ENCODE measurements at places on chromosomes 6 and 20.

- DNase-seq = no peak
These were observed 98.1 kb upstream of the MLN start for GRCh38 chr6:33901822-33902456.

GRCh38 chr6:33914645-33915044 is 110.8 kb upstream of the MLN start:
- DNase-seq = peak; percentile 54

DNA sequence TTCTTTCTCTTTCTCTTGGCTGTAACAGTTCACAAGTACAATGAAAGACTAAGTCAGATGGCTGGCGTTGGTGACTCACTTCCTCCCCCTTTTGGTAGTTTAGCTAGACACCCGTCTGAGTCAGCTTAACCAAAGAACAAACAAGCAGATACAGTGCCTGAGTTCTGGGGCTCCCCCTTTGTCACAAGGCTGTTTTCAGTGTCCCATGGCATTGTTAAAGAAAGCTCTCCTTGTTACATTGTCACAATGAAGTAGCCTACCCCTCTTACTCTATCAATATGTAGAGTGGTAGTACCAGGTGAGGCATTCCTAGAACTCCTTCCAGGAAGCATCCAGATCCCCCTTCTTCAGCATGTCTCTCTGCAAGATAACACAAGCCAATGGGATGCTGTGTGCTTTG is 38.6 kb downstream of the KIAA0408 start:
- DNase-seq = peak; percentile 88

DNA sequence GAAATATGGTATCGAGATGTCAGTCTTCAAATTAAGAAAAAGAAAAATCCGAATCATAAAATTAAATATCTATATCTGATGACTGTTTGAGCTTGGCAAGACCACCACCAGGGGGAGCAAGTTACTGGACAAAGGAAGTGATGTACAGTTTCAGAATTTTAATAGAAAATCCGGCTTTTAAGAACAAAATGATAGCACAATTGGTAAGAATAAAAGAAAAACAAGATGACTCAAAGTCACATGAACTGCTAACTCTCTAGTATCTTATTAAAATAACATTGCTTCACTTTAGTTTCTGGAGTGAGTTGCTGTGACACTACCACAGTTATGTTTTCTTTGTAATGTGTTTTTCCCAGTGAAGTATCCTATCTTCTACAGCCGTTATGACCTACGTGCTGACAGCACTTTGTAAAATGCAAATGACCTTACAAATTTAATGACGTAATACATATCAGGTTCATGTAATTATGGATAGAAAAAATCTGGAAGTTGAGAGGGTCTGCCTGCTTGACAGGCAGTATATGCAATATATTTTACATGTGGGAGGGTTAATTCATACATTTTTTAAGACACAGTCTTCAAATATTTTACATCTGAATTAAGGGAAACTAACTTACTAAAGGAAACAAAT is 405.3 kb upstream of the HS3ST5 start:
- DNase-seq = no peak

- DNase-seq = no peak
These were observed 10.2 kb downstream of the FOXC1 start for GRCh38 chr6:1619673-1620503.

- no peak for DNase-seq
These were observed 15.7 kb downstream of the ATG5 start for GRCh38 chr6:106309766-106310373.

- DNase-seq = no peak
These were observed 259.9 kb upstream of the SASH1 start for GRCh38 chr6:148082696-148083095.

DNA sequence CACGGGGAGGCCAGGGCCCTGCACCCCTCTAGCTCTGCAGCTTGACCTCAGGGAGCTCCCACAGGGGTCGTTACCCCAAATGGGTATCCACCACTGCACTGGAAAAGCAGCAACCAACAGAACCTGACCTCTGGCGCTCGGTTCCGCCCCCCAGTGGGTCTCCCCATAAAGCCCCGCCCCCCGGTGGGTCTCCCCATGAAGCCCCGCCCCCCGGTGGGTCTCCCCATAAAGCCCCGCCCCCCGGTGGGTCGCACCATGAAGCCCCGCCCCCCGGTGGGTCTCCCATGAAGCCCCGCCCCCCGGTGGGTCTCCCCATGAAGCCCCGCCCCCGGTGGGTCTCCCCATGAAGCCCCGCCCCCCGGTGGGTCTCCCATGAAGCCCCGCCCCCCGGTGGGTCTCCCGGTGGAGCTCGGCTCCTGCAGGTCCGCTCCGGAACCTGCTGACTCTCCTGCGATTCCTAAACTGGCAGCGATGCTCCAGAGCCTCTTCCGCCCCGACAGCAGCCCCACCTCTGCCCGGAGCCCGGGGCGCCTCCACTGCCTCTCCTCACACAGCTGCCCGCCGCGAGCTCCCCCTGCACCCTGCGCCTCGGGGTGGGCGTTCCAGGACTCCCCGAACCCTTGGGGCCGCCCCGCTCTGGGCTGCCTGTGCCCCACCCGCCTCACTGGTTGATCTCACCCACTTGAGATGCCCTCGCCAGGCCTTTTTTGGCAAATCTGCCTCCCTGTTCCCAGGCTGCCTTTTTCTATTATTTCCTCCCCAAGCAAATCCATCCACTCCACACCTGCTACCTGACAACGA is 12.1 kb downstream of the SLC2A4RG start:
- DNase-seq = no peak

DNA sequence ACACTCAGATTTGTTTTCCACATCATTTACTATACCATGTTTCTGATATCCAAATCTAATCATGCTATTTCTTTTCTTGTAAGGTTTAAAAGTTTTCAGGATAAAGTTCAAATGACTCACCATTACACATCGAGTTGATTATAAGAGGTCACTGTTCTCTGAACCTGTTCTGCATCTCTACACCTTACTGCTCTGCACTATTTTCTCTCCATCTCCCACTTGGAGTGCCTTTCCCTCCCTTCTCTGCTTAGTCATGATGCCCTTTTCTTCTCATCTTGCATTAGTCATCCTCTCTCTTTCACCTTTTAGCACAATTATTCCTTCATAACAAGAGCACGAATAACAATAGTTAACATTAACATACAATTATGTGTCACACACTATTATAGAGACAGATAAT is 37.5 kb upstream of the FUT9 start:
- no peak for DNase-seq

GRCh38 chr20:47041396-47041899 is 146.8 kb downstream of the EYA2 start:
- DNase-seq = no peak

DNA sequence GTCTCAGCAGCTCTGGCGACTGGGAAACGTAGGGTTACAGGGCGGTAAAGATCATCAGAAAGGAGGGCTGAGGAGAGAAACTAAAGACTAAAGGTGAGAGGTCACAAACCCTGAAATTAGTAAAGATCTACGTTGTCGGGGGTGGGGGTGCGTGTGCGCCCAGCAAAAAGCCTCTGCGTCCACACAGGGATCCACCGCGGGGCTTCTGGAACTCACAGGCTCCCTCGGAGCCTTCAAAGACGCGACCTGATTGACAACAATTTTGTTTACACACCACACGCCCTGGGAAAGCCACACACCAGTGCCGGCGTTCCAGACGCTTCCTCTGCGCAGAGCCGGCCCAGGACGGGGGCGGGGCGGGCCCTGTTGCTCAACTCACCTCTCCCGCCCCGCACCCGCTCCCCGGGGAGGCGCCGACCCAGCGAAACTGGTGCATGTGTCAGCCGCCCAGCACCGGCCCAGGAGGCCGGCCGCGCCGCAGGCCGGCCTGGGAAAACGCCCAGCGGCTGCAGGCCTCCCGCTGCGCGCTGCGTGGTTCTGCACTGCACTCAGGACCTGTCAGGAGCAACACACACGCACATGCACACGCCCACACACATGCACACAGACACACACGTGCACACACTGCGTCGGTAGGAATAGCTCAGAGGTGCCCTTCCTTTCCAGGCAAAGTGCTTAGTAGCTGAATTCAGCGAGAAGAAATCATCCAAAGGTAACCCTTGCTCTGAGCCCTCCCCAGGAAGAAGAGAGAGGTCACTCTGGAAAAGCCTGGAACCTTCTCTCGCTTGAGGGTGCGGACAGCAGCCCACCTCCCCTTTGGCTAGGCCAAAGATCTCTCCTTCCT is 57.2 kb upstream of the ARID1B start:
- peak; percentile 68 for DNase-seq

GRCh38 chr6:133166766-133167165 is 74.4 kb upstream of the EYA4 start:
- no peak for DNase-seq

DNA sequence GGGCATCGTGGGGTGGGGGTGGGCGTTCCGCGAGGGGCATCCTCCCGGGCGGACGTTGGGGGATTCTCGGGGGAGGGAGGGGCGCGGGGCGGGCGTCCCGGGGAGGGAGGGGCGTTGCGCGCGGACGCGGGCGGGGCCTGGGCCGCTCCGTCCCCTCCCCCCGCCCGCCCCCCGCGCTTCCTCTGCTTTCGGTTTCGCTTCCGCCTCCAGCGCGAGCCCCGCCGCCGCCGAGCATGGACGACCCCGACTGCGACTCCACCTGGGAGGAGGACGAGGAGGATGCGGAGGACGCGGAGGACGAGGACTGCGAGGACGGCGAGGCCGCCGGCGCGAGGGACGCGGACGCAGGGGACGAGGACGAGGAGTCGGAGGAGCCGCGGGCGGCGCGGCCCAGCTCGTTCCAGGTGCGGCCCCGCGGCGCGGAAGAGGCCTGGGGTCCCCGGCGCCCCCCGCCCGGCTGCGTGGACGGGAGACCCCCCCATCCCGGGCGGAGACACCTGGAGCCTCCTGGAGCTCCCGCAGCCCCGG is at the start of gene OGFR:
TSS of gene OGFR (plus strand) at position 209 of the 528 bp plus-strand sequence. CDS start at position 234, 25 bp downstream.
- peak; percentile 71 for DNase-seq

DNA sequence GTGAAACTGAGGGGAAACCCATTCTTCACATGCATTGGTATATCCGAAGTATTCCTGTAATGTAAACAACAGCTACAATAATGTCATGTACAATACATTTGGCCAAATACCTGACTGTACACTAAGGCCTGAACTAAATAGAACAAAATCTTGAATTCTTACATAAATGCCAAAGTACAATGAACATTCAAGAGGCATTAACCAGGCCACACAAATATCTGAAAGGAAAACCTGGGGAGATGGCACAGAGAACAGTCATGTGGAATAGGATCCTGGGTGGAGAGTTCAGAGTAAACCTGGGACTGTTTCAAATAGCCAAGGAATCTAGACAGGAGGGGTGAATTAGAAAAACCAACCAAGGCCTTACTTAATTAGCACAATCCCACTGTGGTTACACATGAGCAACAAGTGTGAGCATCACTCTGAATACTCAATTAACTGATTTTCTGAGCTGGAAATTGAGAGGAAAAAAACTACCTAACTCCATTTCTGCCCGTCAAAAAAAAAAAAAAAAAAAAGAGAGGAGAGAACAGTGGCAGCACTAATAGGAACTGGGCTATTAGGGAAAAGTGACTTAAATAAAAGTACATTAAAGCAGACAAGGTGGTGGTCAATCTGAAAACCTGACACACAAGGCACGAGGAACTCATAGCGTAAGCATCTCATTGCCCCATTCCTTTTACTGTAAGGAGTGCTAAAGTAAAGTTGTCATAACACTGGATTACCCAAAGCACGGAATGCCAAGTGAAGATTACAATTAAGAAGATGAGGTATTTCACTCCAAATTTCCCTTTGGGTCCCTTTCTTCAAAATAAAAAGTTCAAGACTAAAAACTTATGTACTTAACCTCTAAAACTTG is 10.9 kb downstream of the SNX5 start:
- DNase-seq = no peak

GRCh38 chr6:148513145-148514071 is 170.8 kb downstream of the SASH1 start:
- no peak for DNase-seq

DNA sequence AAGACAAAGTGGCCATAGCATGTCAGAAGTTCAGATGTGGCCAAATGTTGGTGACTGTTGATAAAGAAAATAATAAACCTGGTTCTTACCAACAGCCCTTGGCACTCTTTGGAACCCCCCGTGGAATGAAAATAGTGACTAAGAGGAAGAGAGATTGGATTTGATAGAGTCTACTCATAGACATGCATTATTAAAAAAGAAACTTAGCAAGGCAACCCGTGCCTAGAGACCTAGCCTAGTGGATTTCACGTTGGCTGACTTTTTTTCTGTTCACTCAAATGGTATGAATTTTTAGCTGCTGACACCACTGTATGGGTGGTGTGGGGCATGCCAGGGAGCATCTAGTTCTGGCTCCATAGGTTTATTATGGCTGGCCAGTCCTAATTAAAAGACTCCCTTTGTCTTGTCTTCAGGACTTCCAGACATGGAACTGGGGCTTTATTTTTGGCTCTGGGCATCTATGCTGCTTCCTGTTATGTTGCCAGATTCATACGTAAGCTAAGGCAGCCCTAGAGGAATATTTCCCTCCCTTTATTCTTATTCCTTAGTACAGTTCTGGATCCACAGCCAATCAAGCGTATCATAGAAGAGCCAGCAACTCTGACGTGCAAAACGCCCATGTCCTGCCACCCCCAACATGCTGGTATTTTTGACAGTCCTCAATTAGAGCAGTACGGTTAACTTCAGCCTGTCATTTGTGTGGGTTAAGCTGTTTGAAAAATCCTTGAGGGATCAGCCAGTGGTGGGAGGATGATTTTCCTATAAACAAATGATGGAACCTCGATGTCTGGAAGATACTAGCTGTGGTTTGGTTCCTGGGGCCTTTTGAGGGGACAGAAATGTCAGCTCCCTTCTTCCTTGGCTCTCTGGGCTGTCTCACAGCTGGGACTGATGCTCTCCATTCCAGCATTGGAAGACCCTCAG is 127.5 kb downstream of the ISM1 start:
- no peak for DNase-seq

DNA sequence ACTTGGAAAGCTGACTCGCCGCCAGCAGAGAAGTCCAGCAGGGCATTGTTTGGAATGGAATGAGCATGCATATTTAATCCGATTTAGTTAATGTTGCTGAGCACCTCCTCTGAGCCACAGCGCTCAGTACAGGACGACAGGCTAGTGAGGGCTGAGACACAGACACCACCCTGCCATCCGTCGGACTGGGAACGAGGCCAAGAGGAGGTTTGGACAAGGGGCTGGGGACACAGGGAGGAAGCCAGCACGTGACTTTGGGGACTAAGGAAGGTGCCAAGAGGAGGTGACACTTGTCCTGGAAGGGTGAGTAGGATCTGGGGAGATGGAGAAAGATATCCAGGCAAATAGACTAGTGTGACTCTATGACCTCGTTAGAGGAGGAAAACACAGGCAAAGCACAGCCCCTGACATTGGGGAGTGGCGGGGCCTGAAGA is 152.5 kb upstream of the ECI2 start:
- no peak for DNase-seq

DNA sequence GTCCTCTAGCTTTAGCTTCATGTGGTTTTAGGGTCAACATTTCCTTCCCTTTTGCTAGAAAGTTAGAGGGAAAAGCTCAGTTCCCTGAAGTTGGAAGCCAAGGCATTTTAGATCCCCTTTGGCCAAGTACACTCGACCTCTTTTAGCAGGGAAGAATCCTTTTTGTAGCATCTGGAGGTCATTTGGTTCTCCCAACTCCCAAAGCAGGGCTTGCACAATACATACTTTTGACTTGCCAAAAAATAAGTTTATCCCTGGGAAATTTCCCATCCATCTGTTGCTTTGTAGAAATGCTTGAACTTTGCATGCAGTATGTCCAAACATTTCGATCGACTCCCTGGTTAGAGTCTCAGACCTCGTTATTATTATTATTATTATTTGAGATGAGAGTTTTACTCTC is 4.6 kb upstream of the EDEM2 start:
- no peak for DNase-seq

GRCh38 chr6:164230804-164231203 is 816.3 kb downstream of the QKI start:
- no peak for DNase-seq
